NCI-H526 treated with DMSO at 0.1 percent for 48 hours (cell line): ENCODE measurements at places on chromosomes 3 and 15.

- peak; percentile 50 for DNase-seq
Observed at GRCh38 chr3:122560680-122561079, 3.4 kb downstream of the PARP9 start.

DNA sequence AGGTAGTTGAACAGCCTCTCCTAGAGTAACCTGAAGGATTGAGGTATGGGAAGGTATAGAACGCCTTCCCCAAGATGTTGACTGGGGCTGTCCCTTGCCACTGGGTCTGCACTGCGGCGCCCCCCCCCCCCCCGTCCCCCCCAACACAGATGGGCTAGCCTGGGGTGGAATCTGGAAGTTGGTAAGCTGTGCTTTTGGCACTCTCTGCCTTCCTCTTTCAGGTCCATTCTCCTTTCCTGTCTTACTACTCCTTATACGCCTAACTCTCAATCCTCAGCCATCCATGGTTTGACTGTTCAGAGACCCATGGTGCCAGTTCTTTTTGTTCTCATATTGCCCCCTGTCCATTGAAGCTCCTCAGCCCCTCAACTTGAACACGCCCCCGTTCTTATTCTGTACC, 42.8 kb downstream of the MAP2K1 start:
- DNase-seq: no peak

DNA sequence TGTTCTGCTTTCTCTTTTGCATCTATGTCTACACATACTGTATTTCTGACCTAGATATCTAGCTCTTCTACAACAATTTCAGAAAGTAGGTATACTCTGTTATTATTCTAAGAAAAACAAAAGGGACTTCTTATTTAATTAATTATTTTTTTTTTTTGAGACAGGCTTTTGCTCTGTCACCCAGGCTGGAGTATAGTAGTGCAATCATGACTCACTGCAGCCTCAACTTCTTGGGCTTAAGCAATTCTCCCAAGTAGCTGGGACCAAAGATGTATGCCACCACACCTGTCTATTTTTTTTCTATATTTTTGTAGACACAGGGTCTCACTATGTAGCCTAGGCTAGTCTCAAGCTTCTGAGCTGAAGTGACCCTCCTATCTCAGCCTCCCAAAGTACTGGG, 130.6 kb downstream of the MBNL1 start:
- no peak for DNase-seq

DNA sequence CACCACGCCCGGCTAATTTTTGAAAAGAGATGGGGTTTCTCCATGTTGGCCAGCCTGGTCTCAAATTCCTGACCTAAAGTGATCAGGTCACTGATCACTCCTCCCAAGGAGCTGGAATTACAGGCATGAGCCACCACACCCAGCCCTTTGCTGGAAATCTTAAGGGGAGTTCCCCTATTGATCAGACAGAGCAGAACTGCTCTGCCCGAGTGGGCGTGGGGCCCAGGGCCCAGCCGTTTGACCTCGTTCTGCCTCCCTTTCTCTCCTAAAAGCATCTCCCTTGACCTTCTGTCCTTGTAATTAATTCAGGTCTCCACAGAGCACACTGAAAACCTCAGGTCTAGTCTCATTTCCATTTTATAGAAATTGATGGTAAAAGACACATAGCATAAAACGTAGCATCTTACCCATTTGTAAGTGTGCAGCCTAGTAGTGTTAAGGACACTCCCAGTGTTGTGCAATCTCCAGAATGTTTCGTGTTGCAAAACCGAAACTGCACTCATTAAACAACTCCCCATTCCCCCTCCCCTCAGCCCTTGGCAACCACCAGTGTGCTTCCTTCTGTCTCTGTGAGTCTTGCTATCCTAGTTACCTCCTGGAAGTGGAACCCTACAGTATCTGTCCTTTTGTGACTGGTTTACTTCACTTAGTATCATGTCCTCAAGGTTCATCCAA, 89.3 kb downstream of the SLCO3A1 start:
- peak; percentile 9 for DNase-seq

- no peak for DNase-seq
Observed at GRCh38 chr3:46966811-46967210, 9.7 kb downstream of the CCDC12 start.

DNA sequence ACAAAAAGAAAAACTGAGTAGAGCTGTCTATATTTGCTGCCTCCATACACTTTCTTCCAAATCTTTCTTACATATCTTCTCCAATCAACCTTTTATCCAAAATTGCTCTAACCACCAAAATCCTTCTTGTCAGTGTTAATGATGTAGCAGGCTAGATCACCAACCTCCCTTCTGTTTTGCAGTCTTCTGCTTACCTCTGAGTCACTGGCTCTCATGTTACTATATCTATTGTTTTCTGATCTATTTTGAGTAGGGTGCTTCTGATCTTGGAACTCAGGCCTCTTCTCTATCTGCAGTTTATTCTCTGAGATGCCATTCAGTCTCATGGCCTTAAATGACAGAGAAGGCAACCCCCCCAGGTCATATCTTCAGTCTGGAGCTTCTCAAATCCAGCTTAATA, 26.3 kb upstream of the AADAC start:
- DNase-seq: no peak
